ENCODE measurements at places on chromosomes 12 and 14. TPM values are rescaled to one million over a fixed set of nuclear protein-coding genes. Genes with fewer than 3 reads are reported as not detected.

GRCh38 chr12:116338064-116338846, 60.8 kb upstream of the MED13L start:
- DNase-seq, result no peak

DNA sequence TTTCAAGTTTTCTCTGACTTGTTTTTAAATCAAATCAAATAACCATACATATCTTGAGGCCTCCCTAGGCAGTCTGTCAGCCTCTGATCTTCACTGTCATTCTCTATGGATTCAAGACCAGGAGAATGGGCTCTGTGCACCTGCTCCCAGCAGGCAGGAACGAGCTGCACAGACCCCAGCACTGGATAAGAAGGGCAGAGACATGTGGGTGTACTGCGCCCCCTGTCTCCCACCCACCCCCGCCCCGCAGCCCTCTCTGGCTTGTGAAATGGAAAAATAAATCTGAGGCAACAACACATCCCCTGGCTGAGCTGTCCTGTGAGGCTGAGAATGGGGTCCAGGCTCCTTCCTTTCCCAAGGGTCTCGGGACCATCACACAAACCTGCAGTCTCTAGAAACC, 26.3 kb downstream of the CLMN start:
- no peak for DNase-seq

The SRSF9 gene
- 189 TPM for total RNA-seq

The TULP3 gene
- total RNA-seq, result 26.4 TPM

The PABPN1 gene
- 85.1 TPM for total RNA-seq

GRCh38 chr14:88276923-88277596, 46.0 kb downstream of the KCNK10 start:
- no peak for DNase-seq

DNA sequence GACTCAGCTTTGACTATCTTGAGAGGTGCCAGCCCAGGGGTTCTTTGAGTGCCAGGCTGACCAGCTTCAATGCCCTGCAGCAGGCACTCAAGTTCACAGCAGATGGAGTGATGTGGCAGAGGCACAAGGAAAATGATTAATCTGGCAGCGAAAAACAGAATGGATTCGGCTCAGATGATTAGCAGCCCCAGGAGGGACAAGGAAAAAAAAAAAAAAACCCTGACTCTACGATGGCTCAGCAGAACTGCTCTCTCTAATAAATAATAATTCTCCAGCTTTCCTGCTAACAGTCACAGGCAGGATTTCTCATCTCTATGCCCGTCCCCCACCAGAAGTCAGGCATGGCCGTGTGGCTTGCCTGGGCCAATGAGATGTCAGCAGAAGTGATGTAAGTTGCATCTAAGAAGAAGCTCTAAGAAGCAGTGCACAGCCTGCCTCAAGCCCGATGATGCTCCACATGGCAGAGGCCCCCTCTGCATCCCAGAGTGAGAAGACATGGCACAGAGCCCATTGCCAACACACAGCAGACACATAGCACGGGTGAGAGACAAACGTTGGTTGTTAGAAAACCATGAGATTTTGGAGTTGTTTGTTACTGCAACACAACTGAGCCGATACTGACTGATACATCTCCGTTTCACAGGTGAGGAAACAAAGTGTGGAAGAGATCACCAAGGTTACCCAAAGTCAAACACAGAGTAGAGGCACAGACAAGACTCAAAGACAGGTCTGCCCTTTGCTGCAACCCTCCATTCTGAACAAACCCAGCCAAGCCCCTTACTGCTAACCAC, 111.0 kb downstream of the SCARB1 start:
- DNase-seq, result peak; percentile 37

Data from A172 (cell line).